ENCODE measurements at places on chromosomes 7 and 10.

DNA sequence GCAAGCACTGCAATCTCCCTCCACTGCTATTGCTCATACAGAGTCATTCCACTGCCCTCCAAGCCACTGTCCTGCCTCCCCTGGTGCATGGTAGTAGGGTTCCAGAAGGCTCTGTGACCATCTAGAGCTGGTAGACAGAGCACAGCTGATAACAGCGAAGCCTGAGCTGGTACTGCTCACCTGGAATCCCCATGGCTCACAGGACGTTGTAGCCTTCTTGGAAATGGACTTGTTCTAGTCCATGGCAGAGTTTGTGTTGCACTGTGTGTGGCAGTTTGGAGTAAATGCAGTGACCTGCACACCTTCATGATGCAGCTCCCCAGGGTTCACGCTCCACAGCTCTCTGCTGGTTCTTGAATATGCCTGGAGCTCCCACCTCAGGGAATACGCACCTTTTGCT lies 67.0 kb downstream of the ITGA8 start:
- no peak for DNase-seq

DNA sequence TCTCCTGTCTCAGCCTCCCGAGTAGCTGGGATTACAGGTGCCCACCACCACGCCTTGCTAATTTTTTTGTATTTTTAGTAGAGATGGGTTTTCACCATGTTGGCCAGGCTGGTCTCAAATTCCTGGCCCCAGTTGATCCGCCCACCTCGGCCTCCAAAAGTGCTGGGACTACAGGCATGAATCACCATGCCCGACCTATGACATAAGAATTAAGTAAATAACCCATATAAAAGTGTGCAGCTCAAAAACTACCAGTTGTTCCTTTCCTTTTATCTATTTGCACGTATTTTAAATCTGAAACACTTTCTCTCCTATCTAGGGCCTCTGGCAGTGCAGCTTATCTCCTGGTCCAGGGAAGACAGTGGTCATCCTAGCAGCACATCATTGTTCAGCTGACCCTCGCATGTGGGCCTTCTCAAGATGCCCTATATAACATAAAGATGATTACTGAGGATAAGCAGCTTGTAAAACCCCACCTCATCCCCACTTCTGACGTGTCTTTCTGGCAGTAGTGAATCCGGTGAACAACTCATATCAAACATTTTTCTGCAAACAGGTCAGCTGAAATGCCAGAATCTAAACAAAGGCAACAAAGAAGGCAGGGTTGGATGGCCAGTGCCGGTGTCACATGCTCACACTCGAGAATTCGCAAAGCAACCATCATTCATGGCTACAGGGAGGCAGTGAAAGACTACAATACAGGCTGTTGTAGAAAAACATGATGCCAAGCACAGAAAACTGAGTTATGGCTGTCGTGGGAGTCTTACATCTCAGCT lies 36.0 kb upstream of the KCNIP2 start:
- no peak for DNase-seq

DNA sequence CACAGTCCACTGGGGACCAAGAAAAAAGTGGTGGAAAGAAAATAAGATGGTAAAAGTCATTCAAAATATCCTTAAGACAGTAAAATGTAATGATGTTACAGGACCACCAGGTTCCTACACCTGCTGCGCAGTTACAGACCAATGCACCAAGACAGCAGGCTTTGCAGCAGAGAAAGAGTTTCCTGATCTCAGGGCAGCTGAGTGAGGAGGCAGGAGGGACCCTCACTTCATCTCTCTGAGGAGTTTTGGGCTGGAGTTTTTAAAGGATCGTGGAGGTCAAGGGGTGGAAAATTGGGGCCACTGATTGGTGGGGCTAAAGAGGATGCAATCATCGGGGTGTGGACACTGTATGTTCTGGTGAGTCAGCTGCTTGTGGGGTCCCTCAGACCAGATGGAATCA lies 100.0 kb downstream of the BMS1 start:
- no peak for DNase-seq

- no peak for DNase-seq
Observed at GRCh38 chr7:77536017-77536412, 1.1 kb upstream of the PTPN12 start.

GRCh38 chr7:122166740-122167139 lies 22.7 kb upstream of the AASS start:
- no peak for DNase-seq

GRCh38 chr7:55517191-55517633 lies 55.1 kb downstream of the VOPP1 start:
- no peak for DNase-seq

- no peak for DNase-seq
Observed at GRCh38 chr10:63409465-63410027, 56.2 kb downstream of the JMJD1C start.

- no peak for DNase-seq
Observed at GRCh38 chr10:35246770-35247343, 89.5 kb upstream of the CCNY start.

- no peak for DNase-seq
Observed at GRCh38 chr10:126205486-126206205, 182.6 kb downstream of the ADAM12 start.

GRCh38 chr7:115984105-115984504 lies 46.5 kb downstream of the TFEC start:
- no peak for DNase-seq

- no peak for DNase-seq
Observed at GRCh38 chr7:155457544-155458110, 302 bp upstream of the EN2 start.

GRCh38 chr7:129176916-129177710 lies 11.3 kb upstream of the SMO start:
- no peak for DNase-seq

GRCh38 chr7:27846388-27846787 lies 106.4 kb downstream of the TAX1BP1 start:
- DNase-seq, result no peak

- DNase-seq, result no peak
Observed at GRCh38 chr7:81162771-81163525, 244.1 kb upstream of the SEMA3C start.

DNA sequence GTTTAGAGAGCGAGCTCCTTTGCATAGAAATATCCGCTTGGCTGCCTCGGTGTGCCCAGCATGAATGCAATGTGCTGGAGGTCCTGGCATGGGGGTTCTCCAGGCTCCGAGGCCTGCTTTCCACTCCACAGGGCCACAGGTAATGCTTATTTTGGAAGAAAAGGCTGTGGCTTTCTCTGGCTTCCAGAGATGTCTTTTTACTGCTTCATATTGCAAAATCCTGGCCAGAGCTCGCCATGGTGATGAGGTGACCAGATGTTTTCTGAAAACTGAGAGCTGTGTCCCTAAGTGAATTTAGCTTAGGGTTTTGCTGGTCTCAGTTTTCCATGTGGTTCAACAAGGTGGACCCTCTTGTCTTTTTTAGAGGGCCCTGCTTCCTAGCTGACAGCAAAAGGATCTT lies 65.2 kb downstream of the BMPER start:
- DNase-seq, result no peak

GRCh38 chr10:82980321-82980720 lies 1105.3 kb downstream of the NRG3 start:
- DNase-seq, result no peak

DNA sequence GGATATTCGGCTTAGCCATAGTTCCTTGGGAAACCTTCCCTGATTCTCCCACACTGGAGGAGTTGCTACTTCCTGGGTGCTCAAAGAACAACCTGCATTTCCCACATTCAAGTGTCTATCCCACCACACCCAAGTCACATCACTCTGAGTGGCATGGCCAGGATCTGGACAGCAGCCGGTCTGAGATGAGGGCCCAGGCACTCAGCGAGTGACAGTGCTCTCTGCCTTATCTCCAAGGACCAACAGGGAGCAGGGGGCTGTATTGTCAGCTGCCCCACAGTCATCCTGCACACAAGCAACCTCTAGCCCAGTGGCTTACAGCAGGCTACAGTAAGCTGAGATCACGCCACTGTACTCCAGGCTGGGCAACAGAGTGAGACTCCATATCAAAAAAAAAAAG lies 16.1 kb upstream of the SLC18A3 start:
- DNase-seq, result no peak

DNA sequence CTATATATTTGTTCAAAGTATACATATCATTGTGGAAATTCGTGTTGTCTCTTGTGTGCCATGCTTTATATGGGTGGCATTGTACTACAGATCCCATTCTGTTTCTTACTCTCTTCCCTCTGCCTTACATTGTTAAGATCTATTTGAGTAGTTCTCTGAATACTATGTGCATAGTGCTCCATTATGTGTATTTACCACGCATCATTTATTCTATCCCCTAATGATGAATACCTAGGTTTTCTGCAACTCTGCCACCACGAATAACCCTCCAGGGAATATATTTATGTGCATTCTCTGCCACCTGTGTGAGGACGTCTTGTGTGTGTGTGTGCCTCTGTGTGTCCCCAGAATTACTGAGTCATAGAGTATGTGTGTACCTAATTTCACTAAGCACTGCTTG lies 431.2 kb upstream of the C7orf33 start:
- no peak for DNase-seq

- no peak for DNase-seq
Observed at GRCh38 chr7:30469303-30469702, 9.3 kb downstream of the NOD1 start.

DNA sequence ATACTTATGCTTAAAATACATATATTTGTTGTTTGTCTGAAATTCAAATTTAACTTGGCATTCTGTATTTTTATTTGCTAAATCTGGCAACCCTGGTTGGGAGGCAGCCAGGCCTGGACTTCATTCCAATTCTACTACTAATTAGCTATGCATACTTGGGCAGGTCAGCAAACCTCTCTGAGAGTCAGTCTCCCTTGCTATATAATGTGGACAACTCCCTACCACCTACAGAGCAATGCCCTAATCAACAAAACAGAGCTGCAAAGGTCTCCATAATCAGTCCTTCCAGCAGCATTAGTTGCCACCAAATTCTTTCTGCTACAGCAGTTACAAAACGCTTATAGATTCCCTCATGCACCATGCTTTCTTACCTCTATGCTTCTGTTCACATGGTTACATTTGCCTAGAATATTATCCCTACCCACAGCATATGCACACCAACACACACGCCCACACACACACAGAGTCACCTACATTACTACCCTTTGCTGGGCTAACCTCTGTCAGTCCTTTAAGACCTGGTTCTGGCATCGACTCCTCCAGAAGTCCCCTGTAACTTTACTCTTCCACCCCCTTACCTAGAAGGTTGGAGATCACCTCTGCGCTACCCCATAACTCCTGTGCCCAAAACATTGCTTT lies 188.7 kb downstream of the FGFR2 start:
- no peak for DNase-seq

- DNase-seq, result no peak
Observed at GRCh38 chr10:24229909-24230308, 21.0 kb downstream of the KIAA1217 start.

DNA sequence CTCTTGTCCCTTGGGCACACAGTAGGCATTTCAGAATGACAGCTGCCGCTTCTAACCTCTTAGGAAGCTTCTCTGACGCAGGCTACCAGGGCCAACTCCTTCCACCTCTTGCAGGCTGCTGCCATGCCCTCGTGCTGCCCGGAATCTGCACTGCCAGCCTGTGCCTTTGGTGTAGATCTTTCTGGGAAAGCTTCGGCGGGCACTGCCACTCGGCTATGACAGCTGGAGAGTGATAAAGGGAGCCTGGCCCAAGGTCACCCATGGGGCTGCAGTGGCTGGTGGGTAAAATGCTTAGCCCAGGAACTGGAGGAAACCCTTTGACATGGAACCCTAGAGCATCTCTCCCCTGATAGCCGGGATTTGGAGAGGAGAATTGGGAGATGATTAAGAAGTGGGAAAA lies 78.0 kb upstream of the C1QL3 start:
- no peak for DNase-seq

DNA sequence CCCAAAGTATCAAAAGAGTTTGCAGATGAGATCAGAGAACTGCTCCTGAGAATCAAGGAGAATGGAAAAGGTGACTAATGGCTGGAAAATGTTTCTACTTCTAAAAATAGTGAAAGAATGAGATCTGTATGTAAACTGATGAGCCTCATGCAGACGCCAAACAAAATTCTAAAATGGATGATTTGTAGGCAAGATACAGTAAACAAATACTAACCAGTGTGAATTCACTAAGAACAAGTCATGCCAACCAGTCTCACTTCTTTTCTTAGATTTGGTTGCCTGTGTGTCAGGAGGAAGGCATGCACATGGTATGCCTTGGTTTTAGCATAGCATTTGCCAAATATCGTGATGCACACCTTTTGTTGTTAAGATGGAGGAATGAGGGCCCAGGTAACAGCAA lies 94.9 kb upstream of the PIK3CG start:
- no peak for DNase-seq

GRCh38 chr7:142185801-142186200 lies 72.1 kb downstream of the PRSS58 start:
- DNase-seq, result no peak

GRCh38 chr10:14787938-14788337 lies 13.2 kb upstream of the FAM107B start:
- DNase-seq, result no peak

GRCh38 chr10:114709984-114710383 lies 51.9 kb upstream of the ABLIM1 start:
- DNase-seq, result no peak

GRCh38 chr10:51090190-51090589 lies 15.9 kb downstream of the PRKG1 start:
- DNase-seq, result no peak

GRCh38 chr10:34538281-34538829 lies 276.7 kb downstream of the PARD3 start:
- DNase-seq, result no peak

DNA sequence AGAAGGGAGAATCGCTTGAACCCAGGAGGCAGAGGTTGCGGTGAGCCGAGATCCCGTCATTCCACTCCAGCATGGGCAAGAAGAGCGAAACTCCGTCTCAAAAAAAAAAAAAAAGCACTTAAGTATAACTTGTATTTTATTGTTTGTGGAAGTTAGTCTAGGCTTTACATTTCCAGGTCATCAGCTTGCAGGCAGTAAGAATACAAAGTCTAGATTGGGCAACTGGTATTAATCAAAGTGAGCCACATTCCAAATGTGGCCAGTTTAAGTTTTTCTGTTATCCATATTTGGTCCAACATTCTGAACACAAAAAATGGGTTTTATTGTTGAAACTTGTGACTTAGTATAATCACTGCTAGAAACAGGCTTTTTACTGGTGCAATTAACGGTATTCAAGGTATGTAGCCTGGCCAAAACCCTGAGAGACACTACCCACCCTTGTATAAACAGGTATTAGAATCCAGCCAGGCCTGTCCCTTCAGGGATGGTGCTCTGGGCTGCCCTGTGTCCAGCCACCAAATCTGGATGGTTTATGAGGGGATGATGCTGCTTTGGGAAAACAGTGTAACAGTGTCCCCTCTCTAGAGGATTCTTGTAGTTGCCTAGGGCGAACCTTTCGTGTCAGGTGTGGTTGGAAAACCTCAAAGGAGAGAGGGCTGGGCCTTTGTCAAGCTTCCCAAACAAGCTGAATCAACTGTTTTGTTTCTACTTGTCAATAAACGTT lies 122.1 kb upstream of the EFCAB10 start:
- no peak for DNase-seq

DNA sequence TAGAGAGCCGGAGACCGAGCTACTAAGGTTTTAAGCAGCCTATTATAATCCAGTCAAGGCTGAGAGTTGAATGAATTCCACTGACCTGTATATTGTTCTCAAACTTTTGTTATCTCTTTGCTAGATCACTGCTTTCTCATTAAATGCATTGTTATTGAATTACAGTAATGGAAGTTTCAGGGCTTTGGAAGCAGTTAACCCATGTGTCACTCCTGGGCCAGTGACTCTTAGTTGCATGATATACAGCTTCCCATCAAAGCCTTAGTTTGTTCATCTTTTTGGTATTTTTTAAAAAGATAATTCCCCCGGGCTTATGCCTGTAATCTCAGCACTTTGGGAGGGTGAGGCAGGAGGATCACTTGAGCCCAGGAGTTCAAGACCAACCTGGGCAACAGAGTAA lies 55.4 kb upstream of the KIAA1217 start:
- no peak for DNase-seq

GRCh38 chr7:18268571-18268970 lies 227.0 kb upstream of the HDAC9 start:
- DNase-seq, result no peak
